ENCODE measurements at places on chromosomes 5 and 9. TPM values are rescaled to one million over a fixed set of nuclear protein-coding genes. Genes with fewer than 3 reads are reported as not detected.

The POC5 gene
- 2.3 TPM for total RNA-seq

The FBN2 gene
- total RNA-seq = 23.5 TPM

DNA sequence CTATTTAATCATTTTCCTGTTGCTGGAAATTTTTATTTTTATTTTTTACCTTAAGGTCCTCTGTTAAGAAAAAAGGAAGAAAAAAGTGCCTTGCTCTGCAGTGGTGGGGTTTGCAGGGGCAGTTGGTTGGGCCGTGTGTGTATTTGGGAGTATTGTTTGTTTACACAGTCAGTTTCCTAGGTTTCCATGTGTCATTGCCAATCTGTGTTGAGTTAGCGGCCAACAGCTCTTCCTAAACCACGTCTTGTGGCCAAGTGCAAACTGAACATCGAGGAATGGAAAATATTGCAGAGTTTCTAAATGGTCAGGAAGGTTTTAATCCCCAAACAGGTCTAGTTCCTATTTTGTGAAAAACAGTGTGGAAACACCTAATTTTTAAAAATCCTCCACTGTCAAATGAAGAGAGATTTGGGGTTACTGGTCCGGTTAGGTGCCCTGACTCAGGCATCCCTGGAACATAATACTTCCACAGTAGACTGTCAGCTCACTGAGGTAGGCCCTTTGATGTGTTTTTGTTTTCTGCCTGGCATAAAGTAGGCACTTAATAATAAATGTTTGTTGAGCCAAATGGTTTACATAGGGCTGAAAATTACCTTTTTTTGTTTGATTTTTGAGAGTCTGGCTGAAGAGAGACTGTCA lies 37.0 kb downstream of the MAMDC2 start:
- DNase-seq = peak; percentile 54

- DNase-seq = no peak
Observed at GRCh38 chr9:108645520-108645919, 210.3 kb downstream of the ACTL7B start.

- DNase-seq = no peak
Observed at GRCh38 chr5:42285230-42285629, 138.0 kb upstream of the GHR start.

GRCh38 chr9:14640294-14640693 lies 52.9 kb downstream of the ZDHHC21 start:
- DNase-seq = no peak

DNA sequence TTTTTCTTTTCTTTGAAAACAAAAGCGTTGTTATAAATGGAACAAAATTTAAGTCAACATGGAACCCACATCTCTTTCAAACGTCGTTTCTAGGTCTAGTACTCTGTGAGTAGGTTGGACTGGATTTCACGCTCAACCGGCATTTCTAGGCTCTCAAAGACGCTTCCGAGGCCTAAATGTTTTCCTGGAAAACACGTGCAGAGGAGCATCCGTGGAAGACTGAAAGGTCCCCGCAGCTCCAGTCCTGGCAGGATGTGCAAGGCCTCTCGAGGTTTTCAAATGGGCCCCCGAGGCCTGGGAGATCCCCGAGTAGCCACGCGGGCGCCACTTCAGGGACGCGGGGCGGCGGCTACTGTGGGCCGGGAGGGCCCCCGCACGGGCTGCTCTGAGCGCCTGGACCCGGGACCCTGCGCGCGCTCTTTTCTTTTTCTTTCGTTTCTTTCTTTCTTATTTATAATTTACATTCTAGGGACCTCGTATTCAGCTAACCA lies 4.2 kb upstream of the IRX2 start:
- DNase-seq = no peak

The DOLPP1 gene
- 4.4 TPM for total RNA-seq

The FGD3 gene
- 2.7 TPM for total RNA-seq

GRCh38 chr5:102931085-102931725 lies 176.1 kb downstream of the PAM start:
- no peak for DNase-seq

DNA sequence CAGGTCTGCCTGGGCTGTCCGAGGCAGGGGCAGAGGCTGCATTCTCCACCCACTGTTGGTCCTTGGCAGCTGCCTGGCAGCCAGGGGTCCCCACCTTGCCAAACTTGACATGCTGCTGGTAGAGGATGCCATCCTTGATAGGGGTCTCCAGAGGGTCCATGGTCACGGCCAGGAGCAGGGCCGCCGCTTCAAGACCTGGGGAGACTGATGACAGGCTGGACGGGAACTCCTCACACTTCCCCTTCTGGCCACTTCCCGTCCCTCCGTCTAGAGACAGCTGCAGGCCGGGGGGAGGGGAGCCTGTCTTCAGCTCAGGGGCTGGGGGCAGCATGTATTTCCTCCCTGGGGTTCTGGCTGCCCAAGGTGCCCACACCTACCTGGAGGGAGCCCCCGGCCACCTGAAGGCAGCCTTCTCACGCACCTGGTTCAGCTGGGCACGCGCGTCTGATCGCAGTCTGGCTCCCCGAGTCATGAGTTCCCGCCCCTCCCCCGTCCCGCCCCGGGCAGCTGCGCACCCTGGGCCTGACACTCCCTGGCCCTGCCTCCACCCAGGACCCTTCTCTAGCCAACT lies at the start of gene DOK3:
TSS of gene DOK3 (minus strand) at position 446 of the 571 bp plus-strand sequence. CDS start at position 160, 286 bp downstream.
- peak; percentile 78 for DNase-seq

GRCh38 chr5:38466424-38467189 lies 89.8 kb downstream of the LIFR start:
- peak; percentile 91 for DNase-seq

The PLEKHG4B gene
- not detected for total RNA-seq

DNA sequence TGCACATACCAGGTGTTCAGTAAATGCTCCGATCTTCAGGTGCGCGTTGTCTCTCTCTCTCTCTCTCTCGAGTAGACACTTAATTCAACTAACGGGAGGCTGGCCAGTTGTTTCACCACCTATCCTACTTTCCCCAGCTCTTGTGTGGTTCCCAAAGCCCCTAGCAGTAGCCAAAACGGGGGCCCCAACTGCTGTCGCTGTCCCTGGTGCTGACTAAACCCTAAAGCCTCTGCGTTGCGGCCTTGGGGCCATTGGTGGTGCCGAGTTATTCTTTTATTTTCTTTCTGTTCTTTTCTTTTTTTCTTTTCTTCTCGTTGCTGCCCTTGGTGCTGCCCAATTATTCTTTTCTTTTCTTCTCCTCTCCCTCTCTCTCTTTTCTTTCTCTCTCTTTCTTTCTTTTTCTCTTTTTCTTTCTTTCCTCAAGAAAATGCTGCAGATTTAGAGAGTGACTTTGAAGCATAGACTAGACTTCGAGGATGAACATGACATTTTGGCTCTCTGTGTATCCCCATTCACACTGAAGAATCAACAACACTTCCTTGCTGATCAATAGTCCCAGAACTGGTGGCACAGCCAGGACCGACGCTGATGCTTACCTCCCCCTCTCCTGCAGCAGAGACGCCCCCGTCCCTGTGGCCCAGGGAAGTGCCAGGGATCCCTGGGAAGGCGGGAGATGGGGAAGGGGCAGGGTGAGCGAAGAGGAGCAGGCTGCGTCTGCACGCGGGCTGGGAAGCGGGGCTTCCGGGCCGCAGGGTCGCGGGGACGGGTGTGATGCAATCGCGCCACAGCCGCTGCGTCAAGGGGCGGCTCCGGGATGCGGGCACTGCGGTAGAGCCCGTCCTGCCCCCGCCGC lies at the start of gene FBLL1:
TSS of gene FBLL1 (plus strand) at position 785 of the 853 bp plus-strand sequence. CDS start 200 bp downstream, outside the sequence.
- no peak for DNase-seq
